ENCODE measurements at places on chromosomes 11 and 22.
A peak's percentile ranks its signal among the peaks of the same experiment; 100 is the strongest.

DNA sequence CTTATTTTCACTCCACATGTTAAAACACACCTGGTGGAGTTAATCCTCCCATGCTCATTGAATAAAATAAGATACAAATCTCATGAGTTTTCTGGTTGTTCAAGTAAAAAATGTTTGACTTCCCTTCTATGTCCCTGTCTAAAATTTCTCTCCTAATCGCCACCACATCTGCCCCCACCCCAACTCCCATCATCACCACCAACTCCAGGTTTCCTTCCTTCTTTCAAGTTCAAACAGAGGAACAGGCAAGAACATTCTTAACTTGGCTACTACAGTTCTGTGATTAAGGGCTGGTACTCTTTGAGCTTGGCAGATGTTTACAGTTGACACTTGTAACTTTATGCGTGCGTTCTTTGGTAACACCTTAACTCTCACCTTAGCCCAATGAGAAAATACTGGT, 9.1 kb upstream of the PSMA1 start:
- DNase-seq = no peak

GRCh38 chr11:1554981-1555712, 16.9 kb downstream of the DUSP8 start:
- no peak for DNase-seq

GRCh38 chr22:26471522-26471921, 12.1 kb downstream of the HPS4 start:
- DNase-seq = no peak

GRCh38 chr11:83721263-83721662, 435.1 kb upstream of the CCDC90B start:
- no peak for DNase-seq

DNA sequence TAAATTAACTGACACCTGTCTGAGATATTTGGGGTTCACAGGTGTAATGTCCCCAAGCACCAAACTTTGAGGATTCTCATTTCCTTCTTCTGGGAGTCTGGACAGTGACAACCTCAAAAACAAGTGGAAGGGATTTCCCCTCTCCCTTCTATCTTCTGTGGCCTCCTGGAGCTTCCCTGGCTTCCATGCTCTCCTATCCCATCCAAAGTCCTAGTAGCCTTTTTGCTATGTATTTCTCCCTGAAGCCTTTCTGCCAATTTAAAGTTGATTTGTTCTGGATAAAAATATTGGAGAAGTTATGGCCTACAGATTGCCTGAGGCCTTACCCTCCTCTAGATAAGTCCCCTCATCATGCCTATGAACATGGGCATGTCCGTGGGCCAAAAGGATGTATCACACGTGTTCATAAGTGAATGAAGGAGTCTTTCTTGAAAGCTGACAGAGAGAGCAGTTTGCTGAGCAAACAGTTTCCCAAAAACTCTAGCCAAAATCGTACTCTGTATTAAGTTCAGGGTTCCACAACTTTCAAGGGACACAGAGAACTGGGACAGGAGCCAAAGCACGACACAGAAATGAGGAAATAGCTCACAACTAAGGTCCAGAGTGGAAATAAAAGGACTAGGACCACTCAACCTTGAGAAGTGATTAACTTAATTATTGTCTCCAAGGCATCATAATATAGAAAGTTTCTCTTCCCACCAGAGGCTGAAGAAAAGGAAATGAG, 6.7 kb downstream of the HEPACAM start:
- DNase-seq = no peak

- no peak for DNase-seq
These were observed 15.7 kb upstream of the CYTH4 start for GRCh38 chr22:37266581-37267134.

- DNase-seq = no peak
These were observed 21.3 kb downstream of the SGSM1 start for GRCh38 chr22:24827296-24827695.

DNA sequence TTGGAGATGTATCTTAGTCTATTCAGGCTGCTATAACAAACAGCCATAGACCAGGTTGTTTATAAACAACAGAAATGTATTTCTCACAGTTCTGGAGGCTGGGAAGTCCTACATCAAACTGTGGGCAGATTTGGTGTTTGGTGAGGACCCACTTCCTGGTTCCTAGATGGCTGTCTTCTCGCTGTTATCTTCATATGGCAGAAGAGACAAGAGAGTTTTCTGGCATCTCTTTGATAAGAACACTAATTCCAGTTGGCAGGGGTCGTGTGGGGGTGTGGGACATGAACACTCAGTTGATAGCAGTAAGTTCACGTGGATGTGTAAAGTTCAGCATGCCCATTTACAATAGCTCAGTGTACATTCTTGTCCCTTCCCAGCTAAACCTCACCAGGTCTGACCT, 41.3 kb upstream of the HMGXB4 start:
- no peak for DNase-seq

DNA sequence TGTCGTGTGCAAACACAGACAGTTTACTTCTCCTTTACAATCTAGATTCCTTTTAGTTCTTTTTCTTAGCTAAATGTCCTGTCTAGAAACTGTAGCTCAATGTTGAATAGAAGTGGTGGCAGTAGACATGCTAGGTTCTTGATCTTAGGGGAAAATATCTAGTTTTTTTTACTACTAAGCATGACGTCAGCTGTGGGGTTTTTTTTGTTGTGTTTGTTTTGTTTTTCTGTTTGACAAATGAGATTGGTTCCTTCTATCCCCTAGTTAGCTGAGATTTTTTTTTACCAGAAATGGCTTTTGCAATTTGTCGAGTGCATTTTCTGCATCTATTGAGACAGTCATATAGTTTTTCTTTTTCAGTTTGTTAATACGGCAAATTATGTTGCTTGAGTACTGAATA, 2.3 kb upstream of the OR10G7 start:
- no peak for DNase-seq

DNA sequence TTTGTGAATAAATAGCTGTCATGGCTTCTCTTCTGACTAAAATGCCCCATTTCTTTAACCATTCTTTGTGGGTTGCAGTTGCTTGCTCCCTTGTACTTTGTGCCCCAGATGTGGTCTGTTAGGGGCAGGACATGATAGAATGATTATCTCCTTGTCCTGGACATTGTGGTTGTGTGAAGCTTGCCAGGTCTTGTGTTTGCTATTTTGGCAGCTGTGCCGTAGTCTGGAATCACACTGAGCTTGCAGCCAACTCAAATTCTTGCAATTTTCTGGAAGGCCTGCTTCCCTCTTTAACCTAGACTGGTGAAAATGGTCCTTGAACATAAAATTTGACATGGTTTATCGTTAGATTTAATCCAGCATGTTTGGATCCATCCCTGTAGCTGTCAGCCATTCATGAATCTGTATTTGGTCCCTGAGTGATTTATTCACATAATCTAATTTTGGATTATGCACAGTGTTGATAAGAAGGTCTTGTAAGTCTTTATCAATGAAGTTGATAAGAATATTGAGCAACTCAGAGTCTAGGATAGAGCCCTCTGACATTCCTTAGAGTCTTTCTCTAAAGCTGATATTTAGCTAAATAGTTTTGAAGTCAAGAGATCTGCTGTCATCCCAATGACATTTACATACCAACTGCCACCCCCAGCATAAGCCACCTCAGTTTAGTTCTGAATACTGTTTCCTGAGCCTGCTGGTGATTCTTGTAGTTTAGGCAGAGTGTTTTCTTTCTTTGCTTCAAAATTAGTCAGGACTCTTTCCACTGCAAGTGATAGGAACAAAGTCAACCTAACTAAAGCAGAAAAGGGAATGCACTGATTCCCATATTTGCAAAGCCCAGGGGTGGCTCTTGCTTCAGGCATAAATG, 9.8 kb downstream of the SPON1 start:
- peak; percentile 80 for DNase-seq

DNA sequence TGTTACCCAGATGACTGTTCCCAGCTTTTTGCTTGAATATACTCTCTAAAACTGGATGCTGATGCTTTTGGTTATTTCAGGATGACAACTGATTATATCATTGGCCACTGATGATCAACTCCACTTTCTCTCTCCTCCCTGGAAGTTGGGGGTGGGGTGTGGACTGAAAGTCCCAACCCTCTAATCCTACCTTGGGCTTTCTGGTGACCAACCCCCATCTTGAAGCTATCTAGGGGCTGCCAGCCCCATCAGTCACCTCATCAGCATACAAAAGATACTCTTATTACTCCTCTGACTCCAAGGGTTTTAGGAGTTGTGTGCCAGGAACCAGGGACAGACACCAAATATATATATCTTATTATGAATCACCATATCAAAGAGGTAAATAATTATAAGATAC, 69.3 kb downstream of the SLC25A17 start:
- DNase-seq = no peak

GRCh38 chr11:31687861-31688260, 123.3 kb downstream of the PAX6 start:
- DNase-seq = no peak

- DNase-seq = peak; percentile 94
These were observed 7.6 kb upstream of the LMO2 start for GRCh38 chr11:33899400-33900037.

DNA sequence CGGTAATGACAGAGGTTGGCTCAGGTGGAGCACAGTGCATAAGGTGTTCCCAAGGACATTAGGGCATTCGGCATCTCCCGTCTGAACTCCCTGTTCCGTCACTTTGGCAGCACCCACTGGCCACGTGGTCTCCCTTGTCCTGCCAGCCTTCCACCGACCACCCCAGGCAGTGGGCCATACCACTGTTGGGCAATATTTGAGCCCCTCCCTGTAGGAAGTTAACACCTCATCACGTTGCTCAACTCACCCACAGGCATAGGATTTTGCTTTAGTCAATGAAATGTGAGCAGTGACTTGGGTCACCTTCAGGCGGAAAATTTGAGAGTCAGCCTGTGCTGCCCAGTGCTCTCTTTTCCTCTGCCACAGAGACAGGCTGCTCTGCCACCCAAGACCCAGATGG, 44.0 kb downstream of the SERPINH1 start:
- DNase-seq = no peak

DNA sequence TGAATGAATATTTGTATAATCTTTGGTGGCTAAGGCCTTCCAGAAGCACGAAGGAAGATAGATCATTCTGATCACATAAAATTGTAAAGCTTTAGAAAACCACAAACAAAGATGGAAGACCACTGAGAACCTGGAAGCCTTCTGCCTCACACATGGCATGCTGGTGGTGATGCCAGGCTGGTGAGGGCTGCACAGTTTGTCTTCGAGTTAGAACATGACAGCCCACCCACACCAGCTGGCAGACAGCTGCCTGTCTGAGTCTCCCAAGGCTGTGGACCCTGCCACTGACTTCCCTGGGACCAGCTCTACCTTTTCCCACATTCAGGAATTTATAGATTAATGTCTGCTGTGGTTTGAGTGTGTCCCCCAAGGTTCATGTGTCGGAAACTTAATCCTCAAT, 48.8 kb upstream of the B3GAT1 start:
- no peak for DNase-seq

GRCh38 chr22:33542722-33543121, 377.6 kb downstream of the LARGE1 start:
- DNase-seq = no peak

DNA sequence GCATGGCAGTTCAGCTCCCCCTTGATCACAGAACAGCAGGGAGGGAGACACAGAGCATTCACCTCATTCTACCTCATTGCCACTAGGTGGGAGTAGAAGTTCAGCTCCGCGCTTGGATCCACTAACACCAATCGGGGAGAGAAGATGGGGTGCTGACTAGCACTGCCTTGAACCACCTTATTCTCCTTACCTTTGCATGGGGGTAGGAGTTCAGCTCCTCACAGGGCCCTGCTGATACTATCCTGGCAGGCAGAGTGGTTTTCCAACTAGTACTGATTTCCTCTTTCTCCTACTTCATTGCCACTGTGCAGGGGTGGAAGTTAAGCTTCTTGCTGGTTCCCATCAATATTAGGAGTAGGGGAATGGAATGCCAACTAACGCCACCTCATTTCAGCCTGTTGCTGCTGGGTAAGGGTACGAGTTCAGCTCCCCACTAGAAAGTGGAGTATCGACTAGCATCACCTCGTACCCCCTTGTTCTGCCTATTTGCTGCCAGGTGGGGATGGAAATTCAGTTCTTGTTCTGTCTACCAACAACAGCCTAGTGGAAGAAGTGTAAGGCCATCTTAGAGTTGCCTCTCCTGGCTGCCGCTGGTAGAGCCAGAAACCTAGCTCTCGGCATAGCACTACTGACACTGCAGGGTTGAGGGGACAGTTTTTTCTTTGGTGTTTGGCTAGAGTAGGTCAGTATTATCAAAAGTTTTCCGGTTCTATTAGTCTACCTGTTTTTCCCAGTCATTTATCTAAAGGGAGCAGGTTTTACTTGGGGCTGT, 550.9 kb upstream of the CCDC90B start:
- no peak for DNase-seq
